Thymus (tissue), 14 donors: ENCODE measurements at places on chromosomes 7 and 10.

DNA sequence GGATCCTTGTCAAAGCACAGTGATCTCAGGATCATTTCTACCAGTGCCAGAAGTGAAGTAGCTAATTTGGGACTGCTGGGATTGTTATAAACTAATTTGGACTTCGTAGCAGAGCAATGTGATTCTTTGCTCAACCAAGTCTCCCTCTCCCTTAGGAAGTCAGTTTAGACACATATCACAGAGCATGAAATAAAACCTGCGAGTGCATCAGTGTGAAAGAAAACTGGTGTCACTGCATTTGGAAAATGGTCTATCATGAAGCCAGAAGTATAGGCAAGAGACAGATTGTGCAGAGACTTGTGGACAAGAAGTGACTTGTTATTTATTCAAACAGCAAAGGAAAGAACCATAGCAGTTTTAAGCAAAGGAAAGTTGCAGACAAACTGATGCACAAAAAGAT is 560.5 kb upstream of the NRG3 start:
- DNase-seq = no peak

- no peak for DNase-seq
Observed at GRCh38 chr7:147332988-147333387, 1216.4 kb downstream of the CNTNAP2 start.

GRCh38 chr10:33067917-33068316 is 109.9 kb upstream of the ITGB1 start:
- DNase-seq = no peak

DNA sequence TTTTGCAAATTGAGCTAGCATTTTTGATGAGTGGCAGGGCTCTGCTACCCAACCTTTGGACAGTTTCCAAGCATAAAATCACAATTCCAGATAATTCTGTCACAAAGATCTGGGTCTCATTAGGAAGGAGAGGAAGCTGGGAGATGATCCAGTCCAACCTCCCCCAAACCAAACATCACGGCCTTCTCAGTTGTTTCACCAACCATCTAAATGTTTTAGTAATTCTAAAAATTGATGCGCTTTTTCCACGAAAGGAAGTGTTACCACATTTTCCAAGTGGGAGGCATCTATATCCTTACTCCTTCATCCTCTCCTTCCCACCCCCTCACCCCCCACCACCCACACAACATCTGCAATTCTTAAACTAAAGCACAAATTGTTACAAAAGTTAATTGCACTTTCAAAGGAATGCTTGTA is 108.3 kb downstream of the EGFR start:
- DNase-seq = no peak

- DNase-seq = no peak
Observed at GRCh38 chr10:71271662-71272055, 47.4 kb upstream of the SLC29A3 start.

GRCh38 chr7:111678281-111678680 is 116.0 kb upstream of the IMMP2L start:
- no peak for DNase-seq

DNA sequence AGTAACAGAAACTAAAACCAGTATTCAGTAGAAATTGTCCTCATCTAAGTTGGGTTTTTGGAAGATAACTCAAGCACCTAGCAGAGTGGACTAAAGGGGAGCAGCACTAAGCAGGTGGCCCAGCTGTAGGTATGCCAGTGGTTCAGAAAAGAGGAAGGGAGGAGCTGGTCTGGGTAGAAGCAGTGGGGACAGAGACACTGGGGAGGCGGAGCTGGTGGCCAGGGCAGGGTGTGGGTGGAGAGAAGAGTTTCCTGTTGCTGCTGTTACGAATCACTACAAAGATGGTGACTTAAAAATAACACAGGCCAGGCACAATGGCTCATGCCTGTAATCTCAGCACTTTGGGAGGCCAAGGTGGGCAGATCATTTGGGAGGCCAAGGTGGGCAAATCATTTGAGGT is 136.2 kb downstream of the WDR11 start:
- DNase-seq = no peak

DNA sequence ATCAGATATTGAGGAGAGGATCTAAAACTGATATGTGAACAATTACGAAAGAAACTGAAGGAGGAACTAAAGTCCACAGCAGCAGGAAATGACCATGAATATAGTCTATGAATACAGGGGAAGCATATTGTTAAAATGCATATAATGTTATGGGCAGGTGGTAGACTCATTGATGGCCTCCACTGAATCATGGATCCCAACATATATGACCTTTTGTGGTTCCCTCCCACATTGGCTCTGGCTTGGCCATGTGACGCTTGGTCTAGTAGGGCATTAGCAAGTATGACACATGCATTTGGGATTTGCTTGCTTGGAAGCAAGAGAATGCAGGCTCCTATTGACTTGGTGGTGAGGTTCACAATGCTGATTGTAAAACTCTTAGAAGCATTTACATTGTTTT is 55.2 kb upstream of the RAB18 start:
- DNase-seq = no peak

DNA sequence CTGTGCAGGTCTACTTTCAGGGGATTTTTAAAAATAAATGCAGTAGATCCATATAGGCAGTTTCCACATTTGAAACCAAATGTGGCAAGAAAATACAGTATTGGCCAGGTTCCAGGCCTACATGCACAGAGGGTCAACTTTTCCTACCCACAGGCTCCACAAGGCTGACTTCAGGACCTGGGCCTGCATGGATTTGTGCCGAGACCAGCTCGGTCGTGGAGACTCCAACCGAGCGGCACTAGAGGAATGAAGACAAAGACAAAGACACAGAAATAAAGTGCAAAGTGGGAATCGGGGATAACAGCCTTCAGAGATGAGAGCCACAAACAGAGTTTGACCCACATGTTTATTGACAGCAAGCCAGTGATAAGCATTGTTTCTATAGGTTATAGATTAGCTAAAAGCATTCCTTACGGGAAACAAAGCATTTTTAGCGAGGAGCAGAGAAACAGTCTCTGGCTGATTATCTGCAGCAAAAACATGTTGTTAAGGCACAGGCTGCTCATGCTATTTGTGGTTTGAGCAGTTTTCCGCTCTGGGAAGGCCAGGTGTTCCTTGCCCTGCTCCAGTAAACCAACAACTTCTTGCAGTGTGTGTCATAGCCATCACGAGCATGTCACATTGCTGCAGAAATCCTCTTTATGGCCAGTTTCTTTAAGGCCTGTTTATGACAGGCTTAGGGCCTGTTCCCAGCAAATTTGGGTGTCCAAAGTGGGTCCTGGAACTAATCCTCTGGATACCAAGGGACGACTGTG is 52.6 kb downstream of the ZNF37A start:
- DNase-seq = no peak

DNA sequence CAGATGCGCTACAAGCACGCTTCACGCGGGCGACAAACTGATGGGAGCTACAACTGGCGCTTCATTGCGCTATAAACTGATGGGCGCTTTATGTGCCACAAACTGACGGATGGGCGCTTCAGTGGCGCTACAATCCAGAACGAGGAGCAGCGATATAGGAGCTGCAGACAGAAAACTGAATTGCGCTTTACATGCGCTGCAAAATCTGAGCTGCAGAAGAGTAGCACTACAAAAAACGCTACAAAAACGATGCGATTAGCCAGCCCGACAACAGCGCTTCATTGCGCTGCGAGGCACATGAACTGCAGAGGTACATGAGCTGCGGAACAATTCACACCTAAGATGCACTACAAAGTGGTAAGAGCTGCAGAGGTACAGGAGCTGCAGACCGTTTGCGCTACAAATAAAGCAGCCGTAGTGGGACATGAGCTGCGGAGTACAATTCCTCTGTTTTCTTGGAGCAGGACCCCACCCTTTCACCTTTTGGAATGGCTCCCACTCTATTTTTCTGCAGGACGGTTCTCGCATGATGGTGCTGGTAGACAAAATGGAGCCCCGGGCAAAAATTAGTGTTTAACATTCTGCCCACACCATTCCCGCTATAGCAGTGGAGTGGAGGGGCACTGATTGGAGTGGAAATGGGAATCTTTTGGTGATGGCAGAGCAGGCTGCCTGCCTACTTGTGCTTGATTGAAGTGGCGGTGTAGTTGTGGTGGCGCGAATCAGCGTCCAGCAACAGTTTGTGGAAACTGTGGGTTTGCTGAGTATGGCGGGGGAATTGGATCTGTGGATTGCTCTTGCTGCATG is 1.2 kb upstream of the SGCE start:
- no peak for DNase-seq

DNA sequence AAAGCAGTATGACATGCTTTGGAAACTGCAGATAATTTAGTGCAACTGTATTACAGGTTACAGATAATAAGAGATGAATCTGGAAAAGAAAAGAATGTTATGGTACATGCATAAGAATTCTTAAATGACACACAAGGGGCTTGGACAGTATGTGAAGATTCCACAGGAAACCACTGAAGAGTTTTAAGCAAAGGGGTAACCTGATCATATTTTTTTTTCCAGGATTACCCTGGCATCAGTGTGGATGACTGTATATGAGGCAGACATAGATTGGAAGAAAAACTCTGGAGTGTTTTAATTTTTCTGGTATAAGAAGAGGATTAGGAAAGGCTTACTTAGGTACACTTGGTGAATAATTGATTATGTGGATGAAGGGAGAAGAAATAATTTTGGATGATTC is 8.1 kb downstream of the TFPI2 start:
- DNase-seq = no peak

- no peak for DNase-seq
Observed at GRCh38 chr7:44078521-44078920, 3.8 kb downstream of the POLM start.
